ENCODE measurements at places on chromosomes 5 and 9.

DNA sequence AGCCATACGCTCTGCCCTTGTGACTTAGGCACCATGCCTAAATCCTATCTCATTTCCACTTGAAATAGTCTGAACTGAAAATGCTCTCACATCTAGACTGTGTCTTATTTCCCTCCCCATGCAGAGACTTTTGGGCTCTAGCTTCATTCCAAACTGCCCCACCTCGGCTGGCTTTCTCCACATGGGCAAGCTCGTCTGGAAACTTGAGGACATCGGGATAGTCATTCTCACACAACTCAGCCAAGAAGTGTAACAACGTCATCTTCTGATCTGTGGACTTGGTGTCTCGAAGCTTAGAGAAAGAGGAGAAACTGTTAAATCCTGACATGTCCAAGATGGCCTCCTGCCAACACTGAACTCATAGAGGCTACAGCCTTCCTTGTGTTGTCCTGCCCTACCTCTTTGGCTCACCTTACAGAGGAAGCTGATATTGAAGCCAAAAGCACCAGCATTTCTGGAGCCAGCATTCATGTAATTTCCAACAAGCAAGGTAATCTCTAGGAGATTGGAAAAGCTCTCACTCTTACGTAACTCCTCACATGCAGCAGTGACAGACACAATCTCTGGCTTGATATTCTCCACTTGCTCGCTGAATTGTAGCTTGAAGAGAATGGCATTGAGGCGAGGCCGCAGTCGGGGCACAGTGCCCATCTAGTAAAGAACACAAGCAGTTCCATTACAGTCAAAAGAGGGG lies 39.6 kb downstream of the PCDHGC5 start:
- no peak for DNase-seq

DNA sequence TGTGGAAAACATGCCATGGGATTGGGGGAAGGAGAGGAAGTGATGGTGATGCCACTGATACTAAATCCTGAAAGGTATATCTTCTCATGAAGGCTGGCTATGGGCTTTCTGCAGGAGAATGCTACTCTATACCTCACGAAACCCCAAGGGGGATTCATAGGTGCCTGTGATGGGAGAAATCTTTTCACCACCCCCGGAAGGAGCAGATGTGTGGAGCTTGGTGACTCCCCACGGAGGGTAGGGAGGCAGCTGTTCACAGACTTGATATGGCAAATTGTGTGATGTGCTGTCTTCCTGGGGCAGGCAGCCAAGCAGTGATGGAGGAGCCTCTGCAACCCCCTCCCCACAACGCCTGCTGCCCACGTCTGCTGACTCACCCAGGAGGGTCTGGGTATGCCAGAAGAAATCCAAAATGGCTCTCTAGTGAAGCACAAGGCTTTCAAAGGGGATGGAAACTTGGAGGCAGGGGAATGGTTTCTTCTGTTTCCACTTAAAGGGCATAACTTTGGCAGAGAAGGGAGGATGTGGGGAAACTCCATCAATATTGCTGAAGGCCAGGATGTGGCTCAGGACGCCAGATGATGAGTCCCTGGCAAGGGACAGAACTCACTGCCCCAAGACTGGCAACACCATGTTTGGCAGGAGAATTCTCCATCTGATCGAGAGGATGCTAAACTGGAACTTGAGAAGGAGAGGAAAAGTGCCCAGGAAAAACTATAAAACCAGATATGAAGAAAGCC lies 188.3 kb downstream of the GABBR2 start:
- no peak for DNase-seq

DNA sequence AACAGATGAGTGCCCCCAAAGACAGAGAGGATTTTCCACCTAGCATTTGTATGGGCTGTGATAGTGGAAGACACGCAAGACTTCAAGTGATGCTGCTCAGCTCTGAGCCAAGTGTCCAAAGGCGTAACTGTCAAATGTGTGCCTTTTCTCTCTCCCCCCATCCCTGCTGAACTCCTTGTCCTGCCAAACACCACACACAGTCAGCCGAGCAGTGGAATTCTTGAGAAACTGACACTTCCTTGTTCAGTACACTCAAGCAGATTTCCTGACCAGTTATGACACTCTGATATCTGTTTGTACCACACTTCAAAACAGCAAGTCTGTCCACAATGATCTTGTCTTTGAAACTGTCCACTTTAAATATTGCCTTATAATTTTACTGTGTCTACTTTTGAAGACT lies 166.4 kb downstream of the PIK3R1 start:
- no peak for DNase-seq

DNA sequence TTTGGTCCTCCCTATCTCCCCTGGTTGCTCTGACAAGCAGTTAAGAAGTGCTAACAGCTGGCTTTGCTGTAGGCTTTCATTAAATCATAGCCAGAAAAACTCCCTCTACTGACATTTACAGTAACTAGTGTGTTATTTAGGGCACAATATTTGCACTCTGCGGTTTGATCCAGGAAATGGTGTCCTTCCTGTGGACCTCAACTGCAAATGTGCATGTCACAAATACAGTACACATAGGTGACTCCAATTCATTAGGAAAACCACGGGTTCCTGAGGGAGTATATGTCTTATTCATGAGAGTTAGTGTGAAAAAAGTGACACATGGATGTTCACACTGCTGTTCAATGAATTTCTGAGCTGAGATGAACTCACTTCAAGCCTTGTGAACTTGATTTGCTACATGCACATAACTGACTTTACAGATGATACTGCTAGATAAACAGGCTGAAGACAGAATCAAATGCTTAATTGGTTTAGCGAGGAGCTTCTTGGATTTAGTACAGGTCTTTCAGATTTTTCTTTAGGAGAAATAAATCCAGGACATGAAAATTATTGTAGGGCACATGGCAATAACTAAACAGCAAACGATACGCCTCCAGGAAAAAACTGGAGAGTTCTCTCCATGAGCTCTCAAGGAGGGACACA lies 281.5 kb downstream of the EFNA5 start:
- DNase-seq: no peak

DNA sequence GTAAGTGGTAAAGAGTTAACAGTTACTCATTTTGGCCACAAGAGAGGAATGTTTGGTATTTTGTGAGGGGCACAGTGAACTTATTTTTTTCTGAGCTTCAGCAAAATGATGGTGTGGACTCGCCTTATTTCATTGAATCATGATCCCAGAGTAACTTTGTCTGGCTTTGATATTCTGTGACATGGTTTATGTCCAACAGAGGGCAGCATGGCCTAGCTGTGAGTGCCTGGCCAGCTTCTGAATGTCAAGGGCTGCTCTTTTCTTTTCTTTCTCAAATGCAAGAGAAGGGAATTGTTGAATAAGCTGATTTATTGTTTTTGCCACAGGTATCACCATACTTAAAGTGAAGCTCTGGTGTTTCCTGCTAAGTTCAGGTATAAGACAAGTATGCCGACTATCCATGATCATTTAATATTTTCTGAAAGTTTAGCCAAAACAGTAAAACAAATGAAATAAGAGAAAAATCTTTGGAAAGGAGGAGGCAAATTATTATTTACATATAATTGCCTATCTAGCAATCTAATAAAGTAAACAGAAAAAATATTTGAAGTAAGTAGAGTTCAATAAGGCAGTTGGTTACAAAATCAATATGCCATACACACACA lies 31.7 kb downstream of the MRPL22 start:
- DNase-seq: no peak

DNA sequence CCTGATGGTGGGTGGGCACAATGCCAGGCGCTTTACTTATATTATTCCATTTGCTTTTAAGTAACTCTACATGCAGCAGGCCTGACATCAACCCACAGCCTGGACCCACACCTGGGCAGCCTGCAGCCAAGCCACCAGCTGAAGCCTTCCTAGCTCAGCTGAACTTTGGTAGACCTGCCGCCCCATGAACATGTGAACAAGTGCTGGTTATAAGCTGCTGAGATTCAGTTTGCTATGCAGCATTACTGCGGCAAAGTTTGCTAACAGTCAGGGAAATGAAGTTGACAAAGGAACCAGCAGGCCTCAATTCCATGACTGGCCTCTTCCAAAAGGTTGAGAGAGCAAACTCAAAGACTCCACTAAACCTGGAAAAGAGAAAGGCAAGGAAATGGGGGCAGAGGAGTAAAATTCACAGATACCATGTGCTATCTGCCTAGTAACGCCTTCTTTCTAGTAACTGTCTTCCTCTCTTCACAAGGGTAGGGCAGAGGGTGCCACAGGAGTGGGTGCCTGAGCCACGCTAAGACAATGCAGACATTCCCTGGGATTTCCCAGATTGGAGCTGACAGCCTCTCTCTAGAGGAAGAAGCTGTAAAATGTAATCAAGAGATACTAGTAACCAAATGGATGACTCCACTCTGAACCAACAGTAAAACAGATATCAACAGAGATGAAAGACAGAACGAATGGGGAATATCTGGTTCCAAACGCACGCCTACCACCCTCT lies 2.9 kb downstream of the BOD1 start:
- no peak for DNase-seq

DNA sequence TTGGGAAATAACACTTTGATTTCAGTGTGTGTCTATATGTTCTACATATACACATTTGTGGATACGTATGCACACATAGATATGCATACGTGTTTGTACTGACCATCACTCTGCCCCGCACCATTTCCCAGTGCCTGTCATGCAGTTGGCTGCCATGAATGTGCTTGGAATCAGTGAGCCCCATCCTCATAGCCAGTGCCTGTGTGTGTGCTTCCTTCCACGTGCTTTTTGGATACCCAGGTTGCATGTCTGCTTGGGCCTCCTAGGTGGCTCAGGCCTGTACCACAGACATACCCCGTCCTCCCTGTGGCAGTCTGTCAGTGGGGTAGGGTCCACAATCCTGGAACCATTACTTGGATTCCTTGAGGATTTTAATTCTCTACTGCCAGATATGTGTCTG lies 243.6 kb downstream of the FANCC start:
- no peak for DNase-seq

DNA sequence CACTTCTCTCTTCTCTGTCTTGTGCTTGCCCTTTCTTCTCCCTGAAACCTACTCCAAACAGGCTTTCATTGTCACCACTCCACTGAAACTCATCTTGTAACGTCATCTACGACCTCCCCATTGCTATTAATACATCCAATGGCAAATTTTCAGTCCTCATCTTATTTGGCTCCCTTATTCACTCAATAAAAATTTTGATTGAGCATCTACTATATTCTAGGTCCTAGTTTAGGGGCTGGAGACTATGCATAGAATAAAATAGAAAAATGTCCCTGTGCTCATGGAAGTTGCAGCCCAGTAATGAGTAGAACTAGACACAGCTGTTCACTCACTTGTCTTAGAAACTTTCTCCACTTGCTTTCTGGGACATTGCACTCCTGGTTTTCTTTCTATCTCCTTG lies 24.9 kb upstream of the FSTL4 start:
- no peak for DNase-seq

DNA sequence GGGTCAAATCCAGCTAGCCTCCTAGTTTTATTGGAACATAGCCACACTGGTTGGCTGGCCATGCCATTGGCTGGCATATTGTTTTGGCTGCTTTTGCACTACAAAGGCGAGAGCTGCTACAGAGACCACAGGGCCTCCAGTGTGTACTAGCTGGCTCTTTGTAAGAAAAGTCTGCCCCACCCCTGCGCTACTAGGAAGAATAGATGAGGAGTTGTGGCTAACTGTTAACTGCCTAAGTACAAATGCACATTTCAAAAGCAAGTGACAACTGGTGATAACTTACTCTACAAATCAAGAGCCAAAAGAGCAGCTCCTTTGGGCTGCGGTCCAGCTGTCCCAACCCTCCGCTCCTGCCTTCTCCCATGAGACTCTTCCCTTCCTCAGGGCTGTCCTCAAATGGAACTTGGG lies 63.9 kb downstream of the SERINC5 start:
- DNase-seq: no peak

- DNase-seq: no peak
Measured at GRCh38 chr5:169811023-169811422, 169.3 kb downstream of the INSYN2B start.

- no peak for DNase-seq
Measured at GRCh38 chr5:43245724-43246385, 53.8 kb downstream of the NIM1K start.

GRCh38 chr5:134582281-134582680 lies 50.3 kb downstream of the SAR1B start:
- no peak for DNase-seq

- DNase-seq: no peak
Measured at GRCh38 chr5:76863001-76863400, 13.2 kb downstream of the S100Z start.

DNA sequence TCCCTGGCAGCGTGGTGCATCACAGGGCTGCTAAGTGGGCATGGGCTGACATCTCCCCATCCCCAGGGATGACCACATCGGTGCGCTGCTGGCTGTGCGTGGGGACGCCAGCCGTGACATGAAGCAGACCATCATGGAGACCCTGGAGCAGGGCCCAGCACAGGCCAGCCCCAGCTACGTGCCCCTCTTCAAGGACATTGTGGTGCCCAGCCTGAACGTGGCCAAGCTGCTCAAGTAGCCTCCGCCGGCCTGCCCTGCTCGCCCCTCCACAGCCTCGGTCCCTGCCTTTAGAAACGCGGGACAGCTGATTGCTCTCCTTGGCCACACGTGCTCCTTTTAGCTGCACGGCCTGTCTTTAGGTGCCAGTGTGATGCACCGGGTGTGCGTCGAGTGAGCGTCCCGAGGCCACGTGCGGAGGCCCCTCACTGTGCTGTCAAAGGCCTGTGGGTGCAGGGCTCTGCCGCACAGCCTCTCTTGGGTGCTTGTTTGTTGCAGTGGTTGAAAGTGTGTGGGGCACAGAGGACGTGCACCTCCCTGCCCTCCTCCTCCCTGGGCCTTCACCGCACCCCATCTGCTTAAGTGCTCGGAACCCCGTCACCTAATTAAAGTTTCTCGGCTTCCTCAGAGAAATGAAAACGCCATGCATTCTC lies 23.8 kb downstream of the EXOC3 start:
- DNase-seq: no peak

DNA sequence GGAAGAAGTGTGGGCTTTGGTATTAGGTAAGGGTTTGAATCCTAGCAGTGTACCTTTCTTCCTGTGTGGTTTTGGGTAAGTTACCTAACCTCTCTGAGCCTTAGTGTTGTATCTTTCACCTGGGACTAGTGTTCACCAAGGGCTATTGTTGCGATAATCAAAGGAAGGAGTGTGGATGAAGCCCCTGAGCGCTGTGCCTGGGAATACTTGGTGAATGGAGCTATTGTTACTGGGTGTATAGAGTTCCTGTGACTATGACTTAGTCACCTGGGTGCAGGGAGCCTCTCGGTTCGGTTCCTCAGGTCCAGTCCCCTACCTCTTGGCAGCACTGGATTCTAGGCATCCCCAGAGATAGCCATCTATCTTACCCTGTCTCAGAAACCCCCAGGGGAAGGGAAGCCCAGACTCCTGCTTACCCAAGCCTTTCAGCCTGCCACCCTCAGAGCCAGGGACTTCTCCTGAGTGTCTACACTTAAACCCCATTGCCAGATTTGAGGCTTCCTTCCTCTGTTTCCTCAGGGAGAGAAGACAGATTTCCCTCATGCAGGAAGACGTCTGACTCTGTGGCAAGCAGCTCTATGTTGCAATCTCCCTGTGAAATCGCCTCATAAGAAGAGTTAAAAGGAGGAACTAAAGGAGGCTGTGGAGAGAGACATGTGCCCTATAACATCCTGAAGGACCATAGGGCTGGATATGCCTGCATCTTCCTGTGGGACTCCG lies 181.0 kb upstream of the PITX1 start:
- no peak for DNase-seq

- no peak for DNase-seq
Measured at GRCh38 chr9:134295101-134295745, 31.0 kb upstream of the RXRA start.
